ENCODE measurements at places on chromosomes 7 and 10.

- no peak for DNase-seq
Measured at GRCh38 chr7:94396037-94396431, 1.3 kb downstream of the COL1A2 start.

DNA sequence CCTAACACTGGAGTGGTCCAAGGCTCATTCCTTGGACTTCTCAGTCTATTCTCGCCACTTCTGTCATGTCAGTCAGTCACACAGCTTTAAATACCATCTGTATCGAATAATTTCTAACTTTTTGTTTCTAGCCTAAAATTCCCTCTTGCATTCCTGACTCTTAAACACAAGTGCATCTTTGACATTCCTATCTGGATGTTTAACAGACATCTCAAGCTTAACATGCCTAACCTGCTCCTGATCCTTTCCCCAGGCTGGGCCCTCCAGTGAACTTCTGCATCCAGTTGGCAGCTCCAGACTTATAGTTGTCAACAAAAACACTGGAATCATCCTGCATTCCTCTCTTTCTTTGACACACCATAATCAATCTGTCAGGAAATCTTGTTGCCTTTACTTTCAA, 4.5 kb upstream of the ABCB4 start:
- no peak for DNase-seq

DNA sequence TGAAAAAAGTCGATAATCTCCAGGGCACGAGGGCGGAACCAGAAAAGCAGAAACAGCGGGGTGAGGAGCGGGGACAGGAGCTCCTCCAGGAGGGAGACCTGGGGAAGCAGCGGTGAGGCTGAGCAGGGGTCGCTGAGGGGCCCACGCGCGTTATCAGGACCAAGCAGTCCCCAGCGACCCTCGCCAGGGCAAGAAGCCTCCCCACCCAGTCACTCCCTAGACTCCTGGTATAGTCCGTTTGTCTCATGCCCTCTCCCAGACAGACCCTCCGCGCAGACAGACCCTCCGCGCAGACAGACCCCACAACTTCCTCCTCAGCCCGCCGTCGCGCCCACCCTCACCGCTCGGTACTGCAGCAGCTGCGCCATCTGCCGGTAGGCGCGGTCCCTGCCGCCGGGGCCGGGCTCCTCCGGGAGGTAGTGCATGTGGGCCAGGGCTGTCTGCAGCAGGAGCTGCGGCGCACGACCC, 6.3 kb downstream of the ATG9B start:
- DNase-seq = peak; percentile 38

DNA sequence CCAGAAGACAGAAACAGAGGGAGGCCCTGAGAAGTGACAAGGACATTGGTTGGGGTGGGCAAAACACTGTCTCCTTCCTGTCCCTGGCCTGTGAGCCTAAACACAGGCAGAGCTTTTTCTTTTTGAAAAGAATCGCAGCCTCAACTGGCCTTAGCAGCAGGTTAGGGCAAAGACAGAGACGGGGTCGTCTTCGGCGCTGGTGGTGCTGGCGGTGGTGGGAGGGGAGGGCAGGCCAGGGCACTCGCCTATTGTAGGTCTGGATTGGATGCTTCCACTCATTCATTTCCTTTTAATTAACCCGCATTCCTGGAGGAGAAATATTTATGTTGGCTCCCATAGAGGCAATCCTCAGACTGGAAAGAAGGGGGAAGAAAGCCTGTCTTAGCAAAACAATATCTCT, 22.6 kb downstream of the WNT8B start:
- no peak for DNase-seq

DNA sequence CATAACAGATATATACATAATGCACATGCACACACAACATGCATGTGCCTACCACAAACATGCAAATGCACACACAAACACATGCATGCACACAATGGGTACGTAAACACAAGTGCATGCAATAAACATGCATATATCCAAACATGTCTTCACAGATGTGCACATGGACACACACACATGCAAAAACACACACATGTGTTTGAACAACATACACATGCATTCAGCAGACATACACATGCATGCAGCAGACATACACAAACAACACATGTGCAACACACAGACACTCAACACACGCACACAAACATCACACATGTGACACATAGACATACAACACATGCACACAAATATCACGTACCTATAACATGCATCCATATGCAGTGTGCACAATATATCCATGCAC, 74.2 kb downstream of the KLF6 start:
- no peak for DNase-seq

DNA sequence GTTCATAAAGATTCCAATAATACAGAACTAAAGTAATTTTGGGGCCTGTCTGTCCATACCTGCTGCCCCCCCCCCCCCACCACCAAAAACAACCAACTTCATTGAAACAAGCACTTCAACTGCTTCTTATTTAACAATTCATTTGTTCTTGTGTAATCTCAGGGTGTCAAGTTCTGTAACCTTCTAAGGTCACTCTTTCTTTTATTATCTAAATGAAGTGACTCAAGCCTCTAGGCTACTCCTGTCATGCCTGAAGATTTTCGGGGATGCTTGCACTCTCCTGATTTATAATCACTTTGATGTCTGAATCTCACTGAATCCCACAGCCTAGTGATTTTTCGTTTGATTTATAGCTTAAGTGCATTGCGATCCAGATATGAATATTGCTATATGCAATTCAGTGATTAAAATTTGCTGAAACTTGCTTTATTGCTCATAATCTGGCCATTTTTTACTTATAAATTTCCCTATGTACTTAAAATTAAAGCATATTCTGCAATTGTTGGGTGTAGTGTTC, 27.2 kb downstream of the GARIN1A start:
- DNase-seq = no peak

DNA sequence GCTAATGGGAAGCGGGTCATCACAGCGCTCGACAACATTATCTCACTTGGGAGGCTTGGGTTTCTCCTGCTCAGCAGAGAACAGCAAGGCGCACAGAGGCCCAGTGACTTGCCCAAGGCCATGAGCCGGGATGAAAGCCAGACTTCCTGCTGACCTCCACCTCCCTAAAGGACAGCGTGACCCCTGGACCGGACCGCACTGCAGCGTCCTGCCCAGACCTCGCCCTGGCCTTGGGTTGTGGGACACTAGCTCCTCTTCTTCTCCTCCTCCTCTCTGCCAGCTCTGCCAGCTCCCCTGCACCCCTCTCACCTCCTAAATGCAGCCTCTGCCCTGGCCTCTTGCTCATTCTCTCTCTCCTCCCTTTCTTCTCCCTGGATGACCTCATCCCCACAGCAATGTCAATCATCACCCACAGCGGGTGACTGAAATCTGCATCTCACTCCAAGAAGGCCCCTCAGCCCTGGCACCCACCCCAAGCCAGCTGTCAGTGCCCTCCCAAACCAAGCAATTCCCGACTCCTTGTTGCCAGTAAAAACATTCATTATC, 19.4 kb downstream of the SPOCK2 start:
- no peak for DNase-seq

DNA sequence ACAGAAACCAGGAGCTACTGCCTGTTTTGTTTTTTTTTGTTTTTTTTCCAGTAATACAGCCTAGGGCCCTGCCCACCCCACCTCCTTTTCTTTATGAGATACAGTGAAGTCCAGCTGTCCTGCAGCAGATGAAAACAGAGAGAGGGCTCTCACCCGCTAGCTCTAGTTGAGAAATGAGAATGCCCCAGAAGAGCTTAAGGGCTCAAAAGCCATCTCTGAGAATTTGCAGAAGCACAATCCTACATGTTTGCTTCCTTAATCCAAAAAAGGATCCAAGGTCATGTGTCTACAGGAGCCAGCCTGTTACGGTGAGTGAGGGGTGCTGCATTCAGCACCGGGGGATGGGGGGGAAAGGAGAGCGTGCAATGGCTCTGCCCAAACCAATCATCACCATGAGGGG, 122.7 kb downstream of the KCNMA1 start:
- DNase-seq = no peak

- no peak for DNase-seq
Measured at GRCh38 chr7:129767120-129768015, 155.8 kb downstream of the NRF1 start.

- DNase-seq = no peak
Measured at GRCh38 chr10:130338636-130339024, 202.4 kb downstream of the GLRX3 start.

- DNase-seq = no peak
Measured at GRCh38 chr7:34123316-34123715, 218.0 kb downstream of the BMPER start.

GRCh38 chr7:21980926-21981500, 35.3 kb upstream of the CDCA7L start:
- DNase-seq = no peak

Measured in NCI-H524 (cell line).